KG1 (cell line): ENCODE measurements at places on chromosomes 16 and 17.

GRCh38 chr17:74190807-74191406, 12.6 kb upstream of the RPL38 start:
- DNase-seq = no peak

DNA sequence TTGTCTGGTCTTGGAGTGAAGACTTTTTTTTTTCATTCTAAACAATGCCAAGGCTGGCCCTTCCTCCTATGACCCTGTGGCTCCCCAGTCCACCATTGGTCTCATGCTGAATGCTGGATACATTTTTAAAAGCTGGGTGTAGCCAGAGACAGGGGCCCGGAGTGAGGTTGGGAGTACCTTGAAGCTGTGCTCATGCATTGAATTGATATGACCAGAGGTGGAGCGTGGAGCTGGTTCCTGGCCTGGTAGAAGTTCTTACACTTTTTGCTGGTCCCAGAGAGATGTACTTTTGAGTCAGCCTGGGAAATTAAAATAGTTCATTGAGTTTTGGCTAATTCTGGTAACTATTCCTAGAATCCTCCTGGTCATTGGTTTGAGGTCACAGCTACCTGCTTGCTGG, 83.6 kb downstream of the CMIP start:
- DNase-seq = no peak

GRCh38 chr16:49701789-49702494, 154.0 kb downstream of the ZNF423 start:
- DNase-seq = no peak

DNA sequence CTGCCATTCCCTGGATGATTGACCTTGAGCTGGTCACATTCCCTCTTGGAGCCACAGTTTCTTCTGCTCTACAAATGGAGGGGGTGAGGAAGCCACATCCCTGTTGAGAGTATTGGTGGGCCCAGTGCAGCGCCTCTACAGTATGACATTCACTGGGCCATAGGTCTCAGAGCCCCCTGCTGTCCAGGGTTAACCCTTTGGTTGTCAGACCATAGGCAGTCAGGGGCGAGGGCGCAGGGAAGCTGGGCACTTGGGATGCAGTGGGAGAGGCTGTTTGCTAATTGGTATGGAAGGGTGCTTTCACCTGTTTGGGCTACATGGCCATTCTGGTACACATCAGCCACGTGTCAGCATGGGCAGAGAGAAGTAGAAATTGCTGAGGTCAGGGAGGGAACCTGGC, 27.3 kb upstream of the WFDC1 start:
- no peak for DNase-seq

GRCh38 chr16:55324285-55325079, 479 bp downstream of the IRX6 start:
- no peak for DNase-seq

DNA sequence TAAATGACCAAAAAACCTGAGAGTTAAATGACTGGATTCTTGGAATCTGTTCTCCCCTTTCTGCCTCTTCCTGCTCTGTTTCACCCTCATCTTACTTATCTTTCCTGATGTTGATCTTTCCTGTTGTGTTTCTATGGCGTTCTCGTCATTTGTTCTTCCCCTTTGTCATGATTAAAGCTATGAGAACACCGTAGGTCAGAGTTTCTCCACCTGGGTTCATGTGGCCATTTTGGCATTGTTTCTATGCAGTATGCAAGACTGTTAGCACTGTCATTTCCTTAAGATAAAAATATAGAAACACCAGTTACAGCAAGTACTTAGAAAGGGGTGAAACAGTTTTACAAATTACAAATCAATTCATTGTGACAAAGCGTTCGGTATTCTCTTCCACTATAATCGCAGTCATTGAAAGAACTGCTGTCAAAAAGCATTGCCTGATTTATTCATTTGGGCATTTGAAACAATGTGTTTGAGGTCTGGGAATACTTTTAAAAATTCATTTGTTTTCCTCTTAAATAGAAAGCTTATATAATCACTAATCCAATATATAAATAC, 166.0 kb downstream of the PHKB start:
- no peak for DNase-seq

DNA sequence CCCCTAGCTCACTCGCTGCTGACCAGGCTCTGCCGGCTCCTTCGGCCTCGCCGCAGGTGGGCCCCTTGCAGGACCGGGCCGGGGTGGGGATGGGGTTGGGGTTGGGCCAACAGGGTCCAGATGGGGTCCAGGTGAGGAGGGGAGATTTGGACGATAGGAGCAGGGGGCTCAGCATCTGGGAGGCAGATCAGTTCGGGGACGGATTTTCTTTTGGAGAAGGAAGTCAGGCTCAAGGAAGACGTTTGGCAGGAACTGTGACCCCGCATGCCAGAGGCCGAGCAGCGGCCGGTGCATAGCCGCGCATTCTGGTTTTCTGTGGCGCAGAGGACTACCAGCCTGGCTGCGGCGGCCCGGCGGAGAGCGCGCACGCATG, 845 bp upstream of the ALDOA start:
- no peak for DNase-seq

DNA sequence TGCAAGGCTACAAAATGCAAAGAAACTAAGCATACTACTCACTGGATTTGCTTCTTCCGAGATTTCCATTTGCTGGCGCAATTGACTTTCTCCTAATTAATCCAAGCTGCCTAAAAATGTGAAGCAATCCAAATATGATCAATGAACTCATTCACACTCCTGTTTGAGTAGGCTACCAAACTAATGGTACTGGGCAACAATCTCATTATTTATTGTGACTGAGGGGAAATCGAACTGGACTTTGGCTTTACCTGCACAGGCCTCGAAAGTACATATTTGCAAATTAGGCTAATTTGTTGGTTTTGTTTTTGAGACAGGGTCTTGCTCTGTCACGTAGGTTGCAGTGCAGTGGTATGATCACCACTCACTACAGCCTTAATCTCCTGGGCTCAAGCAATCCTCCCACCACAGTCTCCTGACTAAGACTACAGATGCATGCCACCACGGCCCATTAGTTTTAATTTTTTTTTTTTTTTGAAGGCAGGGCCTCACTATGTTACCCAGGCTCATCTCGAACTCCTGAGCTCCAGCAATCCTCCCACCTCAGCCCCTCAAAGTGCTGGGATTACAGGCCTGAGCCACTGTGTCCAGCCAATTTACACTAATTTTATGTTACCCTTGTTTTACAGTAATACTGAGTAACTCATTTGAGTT, 2.6 kb downstream of the ERI2 start:
- DNase-seq = no peak

- no peak for DNase-seq
Measured at GRCh38 chr16:59950431-59950830, 1216.3 kb upstream of the GOT2 start.

DNA sequence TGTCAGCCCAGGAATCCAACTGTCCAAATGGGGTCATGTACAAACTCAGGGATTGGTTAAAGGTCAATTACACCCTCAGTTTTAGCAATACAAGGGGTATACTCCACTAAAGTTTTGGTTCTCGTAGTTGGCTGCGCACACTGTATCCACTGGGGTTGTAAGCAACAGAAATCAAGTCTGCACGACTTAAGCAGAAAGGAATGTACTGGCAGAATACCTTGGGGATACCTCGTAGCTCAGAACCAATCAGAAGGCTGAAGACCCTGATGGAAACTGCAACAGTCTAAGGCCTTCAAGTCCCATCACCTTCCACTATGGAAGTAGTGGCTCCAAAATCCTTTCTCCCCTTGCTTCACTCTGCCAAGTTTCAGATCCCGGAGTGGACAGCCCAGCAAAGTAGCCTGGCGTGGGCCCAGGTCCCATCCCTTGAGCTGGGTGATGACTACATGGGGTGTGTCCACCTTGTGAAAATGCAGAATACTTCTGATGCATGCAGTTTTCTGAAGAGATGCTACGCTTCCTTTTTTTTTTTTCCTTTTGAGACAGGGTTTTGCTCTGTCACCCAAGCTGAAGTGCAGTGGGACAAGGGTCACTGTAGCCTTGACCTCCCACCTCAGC, 21.1 kb upstream of the RPH3AL start:
- DNase-seq = no peak

DNA sequence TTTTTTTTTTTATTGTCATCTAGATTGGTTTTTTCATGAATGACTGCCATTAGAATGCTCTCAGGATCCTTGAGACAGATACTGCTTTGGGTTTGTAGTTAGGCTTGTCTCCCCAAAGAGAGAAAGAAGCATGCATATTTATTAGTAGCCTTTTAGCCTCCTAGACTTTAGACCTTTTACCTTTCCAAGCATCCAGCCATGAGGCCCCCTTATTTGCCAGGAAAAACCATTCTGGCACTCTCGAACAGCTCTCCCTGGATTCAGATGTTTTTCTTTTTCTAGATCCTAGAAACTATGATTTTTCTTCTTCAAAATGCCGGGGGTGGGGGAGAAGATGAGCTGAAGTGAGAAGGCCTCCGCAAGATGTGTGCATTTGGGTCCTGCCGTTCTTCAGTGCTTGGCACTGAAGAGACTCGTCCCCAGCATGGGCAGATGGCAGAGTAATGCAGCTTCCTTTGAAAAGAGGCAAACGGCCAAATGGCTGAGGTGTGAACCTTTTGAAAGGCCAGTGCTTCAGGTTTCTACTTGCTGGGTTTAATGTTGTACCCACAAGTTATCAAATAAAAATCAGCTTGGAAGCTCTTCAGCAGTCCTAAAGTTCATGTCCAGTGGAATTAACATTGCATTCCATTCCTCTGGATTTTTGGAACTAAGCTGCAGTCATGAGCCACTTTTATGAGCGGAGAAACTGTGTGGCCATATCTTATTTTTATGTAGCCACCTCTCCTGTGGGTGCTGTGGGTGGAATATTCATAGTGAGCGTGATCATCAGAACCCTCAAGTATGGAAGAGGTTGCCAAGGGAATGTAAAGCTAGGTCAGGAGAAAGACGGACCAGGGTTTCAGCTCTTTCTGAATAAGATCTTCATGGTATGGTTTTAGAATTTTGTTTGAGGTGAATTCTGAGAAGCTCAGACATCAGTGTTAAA, 7.2 kb downstream of the SOCS7 start:
- DNase-seq = no peak

DNA sequence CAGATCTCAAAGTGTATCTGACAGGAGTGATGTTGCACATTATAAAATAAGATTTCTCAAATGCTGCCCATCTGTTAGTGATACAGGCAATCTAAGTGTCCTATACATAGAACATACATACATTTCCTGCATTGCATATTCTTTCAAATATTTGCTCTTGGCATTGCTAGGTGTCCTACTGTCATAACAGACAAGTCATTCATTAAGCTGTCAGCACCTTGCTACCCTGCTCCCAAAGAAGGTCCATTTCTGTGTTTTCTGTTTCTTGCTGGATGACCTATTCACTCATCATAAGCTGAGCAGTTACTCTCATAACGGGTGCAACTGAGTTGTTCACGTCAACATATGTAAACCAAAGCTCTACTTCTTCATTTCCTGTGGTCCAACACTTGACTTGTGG, 719.0 kb downstream of the KCNJ2 start:
- DNase-seq = no peak

- DNase-seq = no peak
Measured at GRCh38 chr16:65272699-65273414, 151.0 kb upstream of the CDH11 start.

GRCh38 chr17:73476890-73477350, 165.1 kb upstream of the CDC42EP4 start:
- no peak for DNase-seq
